Body of pancreas (tissue), 4 donors: ENCODE measurements at places on chromosomes 16 and 17. TPM values are rescaled to one million over a fixed set of nuclear protein-coding genes. Genes with fewer than 3 reads are reported as not detected.

- DNase-seq = no peak
Observed at GRCh38 chr17:68255731-68256538, 8.1 kb downstream of the AMZ2 start.

DNA sequence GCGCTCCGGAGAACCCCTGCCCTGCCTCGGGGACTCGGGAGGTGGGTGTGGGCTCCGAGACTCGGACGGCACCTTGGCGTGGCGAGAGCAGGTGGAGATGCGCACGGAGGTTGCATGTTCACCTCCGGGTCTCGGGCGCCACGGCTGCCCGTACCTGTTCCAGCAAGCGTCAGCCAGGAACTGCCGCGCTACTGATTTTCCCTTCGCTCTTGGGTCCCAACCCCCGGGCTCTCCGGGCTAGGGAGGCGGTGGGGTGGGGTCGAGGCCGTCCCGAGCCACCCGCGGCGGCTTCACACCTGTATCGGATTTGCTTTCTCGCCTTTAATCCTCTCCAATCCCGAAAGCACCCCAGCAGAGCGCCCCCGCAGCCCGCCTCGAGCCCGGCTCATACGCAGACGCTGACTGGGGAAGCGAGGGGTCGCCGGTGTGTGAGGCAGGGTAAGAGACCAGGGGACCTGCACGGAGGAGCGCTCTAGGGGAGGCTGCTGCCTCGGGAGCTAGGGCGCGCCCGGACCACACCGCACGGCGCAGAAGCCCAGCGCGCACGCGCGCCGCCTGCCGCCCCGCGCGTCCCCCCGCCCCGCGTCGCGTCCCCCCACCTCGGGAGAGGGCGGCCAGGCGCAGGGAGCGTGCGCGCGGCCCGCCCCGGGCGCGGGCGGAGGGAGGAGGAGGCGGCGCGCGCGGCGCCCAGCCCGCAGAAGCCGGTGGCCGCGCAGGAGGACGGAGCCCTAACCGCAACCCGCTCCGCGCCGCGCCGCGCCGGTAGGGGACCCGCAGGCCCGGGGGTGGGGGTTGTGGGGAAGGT lies at the start of gene DUSP14:
Gene DUSP14 (plus strand): TSS at position 695 of the 805 bp plus-strand sequence. CDS start 22,382 bp downstream, outside the sequence.
- peak; percentile 82 for DNase-seq

DNA sequence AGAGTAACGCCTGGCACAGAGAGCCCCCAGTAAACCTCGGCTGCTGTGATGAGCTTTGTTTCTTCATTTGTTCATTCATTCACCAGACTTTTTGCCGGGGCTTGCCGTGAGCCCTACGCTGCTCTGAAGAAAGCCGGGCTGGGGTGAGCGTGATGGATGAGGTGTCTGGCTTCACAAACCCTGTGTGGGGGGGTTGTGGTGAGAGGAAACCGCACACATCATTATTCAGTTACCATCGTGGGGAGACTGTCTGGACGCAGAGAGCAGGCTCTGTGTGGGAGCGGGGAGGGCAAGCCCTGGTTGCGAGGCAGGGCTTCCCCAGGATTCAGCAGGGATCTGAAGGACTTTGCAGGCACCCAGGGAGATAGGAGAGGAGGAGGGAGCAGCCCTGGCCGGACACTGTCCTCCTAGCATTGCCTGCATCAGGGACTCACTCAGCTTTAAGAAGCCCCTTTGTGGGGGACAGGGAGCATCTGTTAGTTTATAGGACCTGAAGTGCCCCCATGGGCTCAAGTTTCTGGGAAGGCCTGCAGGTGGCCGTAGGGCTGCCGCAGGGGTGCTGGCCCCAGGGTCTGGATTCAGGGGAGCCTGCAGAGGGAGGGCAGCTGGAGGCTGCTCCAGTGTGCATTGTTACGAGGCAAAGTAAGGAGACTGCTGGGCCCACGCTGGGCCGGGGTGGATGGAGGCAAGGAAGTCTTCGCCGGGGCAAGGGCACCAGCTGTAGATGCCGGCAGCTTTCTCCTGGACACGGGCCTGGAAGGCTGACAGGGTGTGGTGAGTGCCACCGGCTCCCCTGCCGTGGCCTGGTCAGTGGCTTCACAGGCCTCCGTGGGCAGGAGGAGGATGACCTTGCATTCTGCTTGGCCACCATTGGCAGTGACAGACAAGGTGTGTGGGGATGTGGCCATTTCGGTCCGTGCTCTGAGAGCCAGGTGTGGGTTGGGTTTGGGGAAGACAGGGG lies 334.5 kb downstream of the SEC14L1 start:
- peak; percentile 29 for DNase-seq

GRCh38 chr17:82845163-82845807 lies 5.5 kb upstream of the ZNF750 start:
- DNase-seq = no peak

- no peak for DNase-seq
Observed at GRCh38 chr16:87831421-87832136, 37.7 kb downstream of the SLC7A5 start.

The PDP2 gene
- total RNA-seq = 6.9 TPM

The SETD6 gene
- 80.8 TPM for total RNA-seq

The TMEM238L gene
- not detected for total RNA-seq

The SLC35G6 gene
- total RNA-seq = not detected
